ENCODE measurements at places on chromosomes 3 and 15. TPM values are rescaled to one million over a fixed set of nuclear protein-coding genes. Genes with fewer than 3 reads are reported as not detected.

The AP3S2 gene
- total RNA-seq, result 20.6 TPM

The RAB8B gene
- 187 TPM for total RNA-seq

The GP9 gene
- total RNA-seq, result not detected

The CNTN6 gene
- not detected for total RNA-seq

The SERPINI2 gene
- total RNA-seq, result not detected

The GOLGA6L4 gene
- 1.1 TPM for total RNA-seq

The LTF gene
- not detected for total RNA-seq

The MCCC1 gene
- 25.4 TPM for total RNA-seq

The TGM4 gene
- total RNA-seq, result not detected

The ACTC1 gene
- total RNA-seq, result not detected

The HIGD2B gene
- not detected for total RNA-seq

The LRRC31 gene
- total RNA-seq, result not detected

The ANKRD34C gene
- total RNA-seq, result not detected

The CISH gene
- total RNA-seq, result 359 TPM

The ATP8B4 gene
- total RNA-seq, result 38.5 TPM

The ABHD14A gene
- 13.8 TPM for total RNA-seq

The CA12 gene
- total RNA-seq, result 0.63 TPM

The FAM107A gene
- total RNA-seq, result not detected

The IL5RA gene
- total RNA-seq, result not detected

The TRIP4 gene
- 23.9 TPM for total RNA-seq

The ZDHHC23 gene
- 2.4 TPM for total RNA-seq

The MYH15 gene
- not detected for total RNA-seq

The ROPN1 gene
- total RNA-seq, result not detected

The AP3B2 gene
- not detected for total RNA-seq

The EOMES gene
- 7.4 TPM for total RNA-seq

The HACD2 gene
- total RNA-seq, result 31.8 TPM

The GRAMD1C gene
- not detected for total RNA-seq

The CFAP100 gene
- total RNA-seq, result not detected

The TEX55 gene
- total RNA-seq, result not detected

The TMEM202 gene
- total RNA-seq, result not detected

The PLCH1 gene
- total RNA-seq, result 0.38 TPM

Data from activated CD4-positive, alpha-beta T cell treated with anti-CD3 and anti-CD28 coated beads, Interleukin-2, amount 10 ng/mL, durations not matched to agents 24 days and 14 days (primary cell).